Tibial artery (tissue), 4 donors: ENCODE measurements at places on chromosomes 5 and 9.

DNA sequence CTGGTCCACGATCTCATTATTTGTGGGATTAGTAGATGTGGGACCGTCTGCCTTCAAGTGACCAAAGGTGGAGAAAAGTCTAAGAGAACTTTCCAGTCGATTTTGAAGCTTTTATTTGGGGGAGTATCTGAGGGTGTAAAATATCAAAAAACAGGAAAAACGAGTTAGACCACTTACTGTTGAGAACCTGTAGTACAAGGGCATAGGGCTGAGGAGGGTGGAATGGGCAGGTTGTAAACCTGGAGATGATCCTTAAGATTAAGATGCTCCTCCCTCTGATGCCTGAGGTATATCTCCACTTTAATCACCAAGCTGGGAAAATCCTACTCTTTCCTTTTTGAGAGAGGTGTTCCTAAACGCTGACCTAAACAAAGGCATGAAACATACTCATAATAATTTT, 32.0 kb upstream of the GTF2H2C start:
- H3K4me1 ChIP-seq = no peaks in the 10 kb centered on the region
- H3K36me3 ChIP-seq = no peaks in the 10 kb centered on the region
- no peak overlapping the region for H3K27ac ChIP-seq
- DNase-seq = no peak

GRCh38 chr5:146107901-146108300, 2.5 kb upstream of the PLAC8L1 start:
- DNase-seq = no peak
- H3K27me3 ChIP-seq = no peaks in the 10 kb centered on the region
- H3K4me3 ChIP-seq = no peak overlapping the region
- no peaks in the 10 kb centered on the region for H3K4me1 ChIP-seq
- no peak overlapping the region for H3K27ac ChIP-seq

DNA sequence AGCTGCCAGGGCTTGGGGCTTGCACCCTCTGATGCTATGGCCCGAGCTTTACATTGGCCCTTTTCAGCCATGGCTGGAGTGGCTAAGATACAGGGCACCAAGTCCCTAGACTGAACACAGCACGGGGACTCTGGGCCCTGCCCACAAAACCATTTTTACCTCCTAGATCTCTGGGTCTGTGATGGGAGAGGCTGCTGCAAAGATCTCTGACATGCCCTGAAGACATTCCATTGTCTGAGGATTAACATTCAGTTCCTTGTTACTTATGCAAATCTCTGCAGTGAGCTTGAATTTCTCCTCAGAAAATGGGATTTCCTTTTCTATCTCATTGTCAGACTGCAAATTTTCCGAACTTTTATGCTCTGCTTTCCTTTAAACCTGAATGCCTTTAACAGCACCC, 337.0 kb upstream of the SMC2 start:
- no peak overlapping the region for H3K4me3 ChIP-seq
- H3K27me3 ChIP-seq = no peaks in the 10 kb centered on the region
- no peaks in the 10 kb centered on the region for H3K36me3 ChIP-seq
- no peak overlapping the region for H3K27ac ChIP-seq

GRCh38 chr5:142151436-142152383, 43.1 kb downstream of the NDFIP1 start:
- peak; percentile 57 for DNase-seq
- H3K36me3 ChIP-seq = peaks cover 29% of the 10 kb centered on the region
- peaks cover 3% of the 10 kb centered on the region for H3K4me1 ChIP-seq
- H3K27ac ChIP-seq = no peak overlapping the region

- H3K27me3 ChIP-seq = no peaks in the 10 kb centered on the region
- no peak overlapping the region for H3K4me3 ChIP-seq
- no peaks in the 10 kb centered on the region for H3K4me1 ChIP-seq
- DNase-seq = no peak
Observed at GRCh38 chr5:45454114-45454513, 242.1 kb downstream of the HCN1 start.

DNA sequence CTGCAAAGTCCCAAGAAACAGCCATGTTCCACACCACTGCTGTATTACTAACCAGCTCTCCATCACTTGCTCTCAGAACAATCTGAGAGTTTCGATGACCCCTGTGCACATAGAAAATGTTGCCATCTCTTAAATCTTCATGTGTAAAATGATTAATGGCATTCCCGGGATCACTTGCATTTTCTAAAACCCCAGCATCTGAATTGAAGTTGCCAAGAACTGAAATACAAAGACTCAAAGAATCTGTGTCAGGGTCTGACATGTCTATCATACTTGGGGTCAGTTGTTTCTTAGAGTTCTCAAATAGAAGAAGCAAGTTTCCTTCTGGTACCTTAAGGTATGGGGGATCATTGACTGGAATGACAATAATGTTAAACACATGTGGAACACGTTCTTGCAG, 115.1 kb downstream of the ESM1 start:
- no peaks in the 10 kb centered on the region for H3K27me3 ChIP-seq
- H3K27ac ChIP-seq = no peak overlapping the region
- no peak overlapping the region for H3K4me3 ChIP-seq
- no peaks in the 10 kb centered on the region for H3K4me1 ChIP-seq
- no peaks in the 10 kb centered on the region for H3K36me3 ChIP-seq
- no peak for DNase-seq

GRCh38 chr9:137760426-137760825, 117.2 kb upstream of the CACNA1B start:
- H3K27me3 ChIP-seq = no peaks in the 10 kb centered on the region
- H3K36me3 ChIP-seq = peaks cover 43% of the 10 kb centered on the region
- H3K4me1 ChIP-seq = no peaks in the 10 kb centered on the region
- no peak overlapping the region for H3K27ac ChIP-seq
- no peak overlapping the region for H3K4me3 ChIP-seq

GRCh38 chr9:72464857-72465592, 56.4 kb upstream of the TMC1 start:
- DNase-seq = no peak
- H3K27me3 ChIP-seq = no peaks in the 10 kb centered on the region
- H3K27ac ChIP-seq = no peak overlapping the region
- no peaks in the 10 kb centered on the region for H3K36me3 ChIP-seq
- H3K4me3 ChIP-seq = no peak overlapping the region
- H3K4me1 ChIP-seq = no peaks in the 10 kb centered on the region
